ENCODE measurements at places on chromosomes 6 and 20.

DNA sequence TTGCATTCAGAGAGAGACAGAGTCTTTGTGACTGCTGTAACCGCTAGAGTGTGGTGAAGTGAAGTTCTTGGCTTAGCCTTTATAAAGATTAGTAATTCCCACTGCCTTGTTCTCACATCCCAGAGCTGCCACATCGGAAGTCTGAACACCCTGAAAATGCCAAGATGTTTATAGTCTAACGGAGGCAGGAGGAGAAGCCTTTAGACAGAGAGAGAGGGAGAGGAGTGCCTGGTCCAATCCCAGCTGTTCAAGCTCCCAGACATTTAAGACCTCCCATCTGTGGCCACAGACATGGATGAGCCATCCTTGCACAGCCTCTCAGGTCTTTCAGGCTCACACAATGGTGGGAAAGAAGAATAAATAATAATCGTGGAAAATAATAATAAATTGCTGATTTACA lies 1422.8 kb upstream of the EYS start:
- peak; percentile 1 for DNase-seq

- peak; percentile 13 for DNase-seq
Observed at GRCh38 chr6:126312013-126312665, 27.8 kb upstream of the CENPW start.

- no peak for DNase-seq
Observed at GRCh38 chr6:53101006-53101405, 35.8 kb downstream of the FBXO9 start.

GRCh38 chr6:110949679-110950285 lies 8.7 kb upstream of the GTF3C6 start:
- peak; percentile 35 for DNase-seq

- DNase-seq, result no peak
Observed at GRCh38 chr6:46760925-46761324, 14.2 kb downstream of the ANKRD66 start.
